ENCODE measurements at places on chromosomes 2 and 18. TPM values are rescaled to one million over a fixed set of nuclear protein-coding genes. Genes with fewer than 3 reads are reported as not detected.

GRCh38 chr2:36670881-36671595 is 25.5 kb upstream of the VIT start:
- H3K4me3 ChIP-seq: no peak overlapping the region
- no peaks in the 10 kb centered on the region for H3K36me3 ChIP-seq
- no peaks in the 10 kb centered on the region for H3K4me1 ChIP-seq
- no peaks in the 10 kb centered on the region for H3K27me3 ChIP-seq
- no peak for DNase-seq

DNA sequence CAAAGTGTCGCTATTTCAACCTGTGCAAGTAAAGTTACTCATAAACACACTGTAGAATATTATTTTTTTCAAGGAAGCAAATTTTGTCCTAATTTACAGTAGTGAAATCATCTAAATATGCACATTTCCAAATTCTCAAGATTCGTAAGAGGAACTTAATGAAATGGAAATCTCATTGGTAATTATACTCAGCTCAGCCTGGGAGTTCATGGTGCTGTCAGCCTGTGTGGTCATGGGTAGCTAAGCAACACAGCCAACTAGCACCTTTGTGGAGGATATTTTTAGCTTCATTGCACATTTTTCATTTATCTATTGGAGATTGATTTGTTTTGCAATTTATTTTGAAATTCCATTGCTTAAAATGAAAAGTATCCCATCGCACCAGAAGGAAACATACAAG is 975.7 kb upstream of the ZEB2 start:
- H3K4me3 ChIP-seq: no peak overlapping the region
- H3K27ac ChIP-seq: no peak overlapping the region
- H3K27me3 ChIP-seq: no peaks in the 10 kb centered on the region
- H3K36me3 ChIP-seq: no peaks in the 10 kb centered on the region

DNA sequence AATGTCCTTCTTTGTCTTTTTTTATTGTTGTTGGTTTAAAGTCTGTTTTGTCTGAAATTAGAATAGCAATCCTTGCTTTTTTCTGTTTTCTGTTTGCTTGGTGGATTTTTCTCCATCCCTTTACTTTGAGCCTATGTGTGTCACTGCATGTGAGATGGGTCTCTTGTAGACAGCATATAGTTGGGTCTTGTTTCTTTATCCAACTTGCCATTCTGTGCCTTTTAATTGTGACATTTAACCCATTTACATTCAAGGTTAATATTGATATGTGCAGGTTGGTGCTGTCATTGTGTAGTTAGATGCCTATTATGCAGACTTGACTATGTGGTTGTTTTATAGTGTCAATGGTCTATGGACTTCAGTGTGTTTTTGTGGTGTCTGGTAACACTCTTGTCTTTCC is 197.5 kb upstream of the FN1 start:
- no peak for DNase-seq
- no peak overlapping the region for H3K4me3 ChIP-seq
- H3K27me3 ChIP-seq: no peaks in the 10 kb centered on the region
- H3K27ac ChIP-seq: no peak overlapping the region
- H3K36me3 ChIP-seq: no peaks in the 10 kb centered on the region
- H3K4me1 ChIP-seq: no peaks in the 10 kb centered on the region

- no peaks in the 10 kb centered on the region for H3K36me3 ChIP-seq
- H3K4me3 ChIP-seq: no peak overlapping the region
- H3K27ac ChIP-seq: no peak overlapping the region
- DNase-seq: no peak
- H3K4me1 ChIP-seq: peaks cover 5% of the 10 kb centered on the region
- no peaks in the 10 kb centered on the region for H3K27me3 ChIP-seq
These were observed 39.8 kb downstream of the TBC1D8 start for GRCh38 chr2:101111262-101111838.

GRHL1 gene
- 0.76 TPM for total RNA-seq

ALPP gene
- not detected for total RNA-seq

SSB gene
- 81.3 TPM for total RNA-seq

GRCh38 chr2:85741833-85742455 is 11.8 kb upstream of the ATOH8 start:
- H3K36me3 ChIP-seq: no peaks in the 10 kb centered on the region
- peaks cover 16% of the 10 kb centered on the region for H3K27me3 ChIP-seq
- DNase-seq: no peak
- H3K27ac ChIP-seq: no peak overlapping the region
- peaks cover 15% of the 10 kb centered on the region for H3K4me1 ChIP-seq

GRCh38 chr2:122191331-122191730 is 435.9 kb downstream of the TSN start:
- H3K36me3 ChIP-seq: no peaks in the 10 kb centered on the region
- H3K4me1 ChIP-seq: no peaks in the 10 kb centered on the region
- no peak overlapping the region for H3K27ac ChIP-seq
- no peak overlapping the region for H3K4me3 ChIP-seq

- DNase-seq: no peak
- no peak overlapping the region for H3K27ac ChIP-seq
- H3K4me3 ChIP-seq: no peak overlapping the region
- no peaks in the 10 kb centered on the region for H3K36me3 ChIP-seq
These were observed 272.5 kb downstream of the DSEL start for GRCh38 chr18:67243799-67244587.

GRCh38 chr18:74895686-74896085 is 298.0 kb downstream of the ZNF407 start:
- DNase-seq: no peak
- H3K27me3 ChIP-seq: no peaks in the 10 kb centered on the region
- no peak overlapping the region for H3K27ac ChIP-seq
- H3K4me3 ChIP-seq: no peak overlapping the region
- no peaks in the 10 kb centered on the region for H3K4me1 ChIP-seq

DNA sequence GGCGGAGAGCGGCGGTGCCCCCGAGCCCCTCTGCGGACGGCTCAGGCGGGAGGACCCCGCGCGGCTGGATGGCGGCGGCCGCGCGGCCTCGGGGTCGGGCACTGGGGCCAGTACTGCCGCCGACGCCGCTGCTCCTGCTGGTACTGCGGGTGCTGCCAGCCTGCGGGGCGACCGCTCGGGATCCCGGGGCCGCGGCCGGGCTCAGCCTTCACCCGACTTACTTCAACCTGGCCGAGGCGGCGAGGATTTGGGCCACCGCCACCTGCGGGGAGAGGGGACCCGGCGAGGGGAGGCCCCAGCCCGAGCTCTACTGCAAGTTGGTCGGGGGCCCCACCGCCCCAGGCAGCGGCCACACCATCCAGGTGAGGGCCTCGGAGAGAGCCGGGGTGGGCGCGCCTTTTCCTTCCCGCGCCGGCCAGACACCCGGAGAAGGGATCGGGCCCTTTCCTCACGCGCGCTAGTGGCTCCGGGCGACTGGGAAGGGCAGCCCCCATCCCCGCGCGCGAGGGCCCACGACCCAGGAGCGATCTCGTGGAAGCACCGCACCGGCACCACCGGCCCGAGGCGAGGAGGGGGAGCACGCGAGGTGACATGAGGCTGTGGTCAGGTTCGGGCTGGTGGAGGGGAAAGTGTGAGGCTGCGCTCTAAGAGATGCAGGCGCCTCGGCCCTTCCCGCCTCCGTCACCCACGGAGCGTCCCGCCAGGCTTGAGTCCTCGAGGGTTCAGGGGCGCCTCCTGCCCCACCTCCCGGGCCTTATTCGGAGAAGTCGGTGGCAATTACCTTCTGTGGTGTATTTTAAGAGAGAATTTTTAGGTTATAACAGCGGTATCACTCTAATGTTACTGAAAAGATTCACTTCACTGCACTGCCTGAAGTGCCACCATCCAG is 607 bp downstream of the LAMA3 start:
- H3K4me1 ChIP-seq: peaks cover 14% of the 10 kb centered on the region
- H3K36me3 ChIP-seq: no peaks in the 10 kb centered on the region
- no peak overlapping the region for H3K4me3 ChIP-seq
- H3K27me3 ChIP-seq: peaks cover 22% of the 10 kb centered on the region
- no peak overlapping the region for H3K27ac ChIP-seq

DNA sequence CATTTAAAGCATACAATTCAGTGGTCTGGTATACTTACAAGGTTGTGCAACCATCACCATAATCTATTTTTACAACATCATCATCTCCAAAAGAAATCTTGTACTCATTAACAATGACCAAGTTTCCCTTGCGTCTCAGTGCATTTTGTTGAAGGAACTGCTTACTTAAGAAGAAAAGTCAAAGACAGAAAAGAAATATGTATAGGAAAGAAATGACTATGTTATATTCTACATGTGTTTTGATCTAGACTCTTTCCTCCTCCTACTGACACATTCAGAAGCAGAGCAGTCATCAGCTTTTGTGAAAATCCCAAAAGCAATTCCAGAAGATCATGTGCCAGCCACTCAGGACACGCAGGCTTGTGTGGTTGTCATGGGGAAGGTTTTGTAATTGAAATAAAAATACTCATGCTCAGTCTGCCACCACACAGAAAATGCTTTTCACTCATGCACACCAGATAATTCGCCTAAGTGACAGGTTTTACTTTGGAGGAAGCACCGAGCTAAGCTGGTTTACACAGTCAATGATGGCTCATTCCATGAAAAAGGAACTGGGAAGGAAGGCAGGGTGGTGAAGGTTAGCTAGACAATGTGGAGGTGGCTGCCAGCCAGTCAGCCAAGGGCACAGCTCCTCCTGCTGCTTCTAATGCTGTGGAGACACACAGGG is 158.5 kb upstream of the REV1 start:
- no peak for DNase-seq
- H3K36me3 ChIP-seq: peaks cover 3% of the 10 kb centered on the region
- H3K27me3 ChIP-seq: no peaks in the 10 kb centered on the region
- H3K27ac ChIP-seq: no peak overlapping the region

Measured in B cell (primary cell).